Stimulated activated CD4-positive, alpha-beta T cell treated with anti-CD3 and anti-CD28 coated beads, Interleukin-15, amount 100 ng/mL, for 1 hour (primary cell): ENCODE measurements at places on chromosomes 16 and 17.

DNA sequence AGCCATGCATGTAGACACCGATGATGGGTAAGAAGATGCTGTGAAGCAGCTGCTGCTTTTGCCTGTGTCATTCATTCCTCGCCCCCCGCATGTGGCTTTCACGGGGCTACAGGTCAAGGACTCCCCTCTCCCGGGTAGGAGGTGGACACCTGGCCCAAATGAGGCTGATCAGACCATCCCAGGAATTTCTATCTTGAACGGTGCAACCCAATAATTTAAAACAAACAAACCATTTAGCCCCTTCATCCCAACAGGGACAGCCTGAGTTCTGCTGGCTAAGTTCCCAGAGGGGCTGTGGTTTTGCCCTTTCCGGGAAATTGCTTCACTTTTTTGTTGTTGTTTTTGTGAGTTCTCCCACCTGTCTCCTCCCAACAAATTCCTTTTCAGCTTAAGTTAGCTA lies 137.7 kb upstream of the CDH5 start:
- DNase-seq, result no peak

GRCh38 chr17:5413682-5414081 lies 5.8 kb downstream of the NUP88 start:
- no peak for DNase-seq

DNA sequence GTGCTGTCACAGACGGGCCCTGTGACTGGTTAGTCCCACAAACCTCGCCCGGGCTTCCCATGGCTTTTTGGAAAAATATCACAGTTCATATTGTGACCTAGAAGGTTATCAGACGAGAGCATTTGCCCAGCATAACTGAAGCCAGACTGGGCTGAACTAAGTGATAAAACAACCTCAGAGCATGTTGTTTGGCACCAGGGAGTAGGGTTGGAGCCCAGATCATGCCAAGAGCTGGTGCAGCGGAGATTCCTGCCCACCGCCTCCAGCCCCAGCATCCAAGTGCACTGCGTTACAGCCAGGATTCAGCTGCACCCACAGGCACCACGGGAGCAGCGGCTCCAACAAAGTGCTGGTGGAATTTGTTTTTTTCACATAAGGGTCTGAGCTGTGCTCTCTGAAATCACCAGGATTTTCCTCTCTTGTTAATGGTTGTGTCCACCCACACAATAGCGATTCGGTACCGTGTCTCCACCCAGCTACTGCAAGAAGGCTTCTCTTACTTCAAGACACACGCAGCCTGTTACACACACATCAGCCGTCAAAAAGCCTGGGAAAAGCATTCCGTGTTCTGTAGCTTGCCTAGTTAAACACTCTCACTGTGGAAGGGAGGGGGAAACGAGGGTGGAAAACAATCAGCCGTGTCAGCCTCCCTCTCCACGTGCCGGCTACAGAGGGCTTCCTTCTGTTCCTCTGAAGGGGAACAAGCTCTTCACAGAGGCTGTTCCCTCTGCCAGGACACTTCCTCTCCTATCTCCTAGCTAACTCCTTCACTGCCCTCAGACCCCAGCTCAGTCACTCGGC lies 273.8 kb downstream of the C16orf95 start:
- DNase-seq, result no peak

GRCh38 chr16:34054969-34055368 lies 595.6 kb downstream of the TP53TG3F start:
- DNase-seq, result no peak

- no peak for DNase-seq
Measured at GRCh38 chr16:17018585-17018939, 452.2 kb downstream of the XYLT1 start.

DNA sequence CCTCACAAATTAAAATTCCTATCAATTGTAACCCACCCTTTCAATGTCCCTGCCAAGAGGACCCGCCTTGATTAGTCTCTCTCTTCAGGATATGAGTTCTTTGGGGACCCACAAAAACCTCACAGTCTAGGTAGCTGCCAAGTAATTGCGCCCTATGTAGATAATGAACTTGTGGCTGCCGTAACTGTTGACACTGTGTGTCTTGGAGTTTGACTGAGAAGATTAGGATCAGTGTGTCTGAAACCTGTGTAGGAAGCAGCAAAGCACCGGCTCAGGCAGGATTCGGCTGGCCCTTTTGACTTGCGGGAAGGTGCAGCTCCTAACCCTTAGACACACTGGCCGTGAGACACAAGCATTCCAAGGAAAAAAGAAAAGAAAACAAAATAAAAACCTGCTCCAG lies 17.8 kb upstream of the SLC6A4 start:
- DNase-seq, result no peak

DNA sequence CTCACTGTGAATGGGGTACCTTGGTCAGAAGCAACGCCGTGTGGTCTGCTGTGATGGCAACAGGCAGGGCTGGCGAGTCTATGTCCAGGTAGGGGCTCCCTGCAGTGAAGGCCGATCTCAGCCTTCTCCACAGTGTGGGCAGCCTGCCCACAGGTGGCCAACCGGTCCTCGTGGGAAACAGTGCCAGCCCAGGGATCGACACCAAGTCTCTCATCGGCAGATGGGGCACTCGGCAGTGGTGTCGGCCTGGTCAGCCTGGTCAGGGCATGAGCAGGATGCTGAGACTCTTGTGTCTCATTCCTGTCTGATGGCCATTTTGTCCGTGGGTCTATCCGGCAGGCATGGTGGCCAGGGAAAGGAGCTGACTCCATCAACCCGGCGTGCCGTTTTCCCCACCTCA lies 92.2 kb downstream of the TNFRSF13B start:
- no peak for DNase-seq

DNA sequence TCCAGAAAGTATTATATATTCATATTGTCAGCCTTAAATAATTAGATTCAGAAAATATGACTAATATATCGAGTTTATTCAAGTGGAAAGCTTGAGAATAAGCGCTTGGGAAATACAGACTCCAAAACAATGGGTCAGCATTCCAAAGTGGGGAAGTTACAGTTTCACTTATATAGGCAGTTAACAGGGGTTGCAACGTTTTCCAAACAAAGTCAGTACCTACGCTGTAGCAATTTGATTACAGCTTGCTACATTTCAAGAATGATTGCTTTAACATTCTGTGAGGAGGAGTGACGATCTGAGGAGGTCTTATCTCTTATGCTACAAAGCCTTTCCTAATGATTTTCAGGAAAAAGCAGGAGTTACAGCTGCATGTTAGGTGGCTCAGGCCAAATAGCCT lies 34.2 kb upstream of the HS3ST3A1 start:
- no peak for DNase-seq

DNA sequence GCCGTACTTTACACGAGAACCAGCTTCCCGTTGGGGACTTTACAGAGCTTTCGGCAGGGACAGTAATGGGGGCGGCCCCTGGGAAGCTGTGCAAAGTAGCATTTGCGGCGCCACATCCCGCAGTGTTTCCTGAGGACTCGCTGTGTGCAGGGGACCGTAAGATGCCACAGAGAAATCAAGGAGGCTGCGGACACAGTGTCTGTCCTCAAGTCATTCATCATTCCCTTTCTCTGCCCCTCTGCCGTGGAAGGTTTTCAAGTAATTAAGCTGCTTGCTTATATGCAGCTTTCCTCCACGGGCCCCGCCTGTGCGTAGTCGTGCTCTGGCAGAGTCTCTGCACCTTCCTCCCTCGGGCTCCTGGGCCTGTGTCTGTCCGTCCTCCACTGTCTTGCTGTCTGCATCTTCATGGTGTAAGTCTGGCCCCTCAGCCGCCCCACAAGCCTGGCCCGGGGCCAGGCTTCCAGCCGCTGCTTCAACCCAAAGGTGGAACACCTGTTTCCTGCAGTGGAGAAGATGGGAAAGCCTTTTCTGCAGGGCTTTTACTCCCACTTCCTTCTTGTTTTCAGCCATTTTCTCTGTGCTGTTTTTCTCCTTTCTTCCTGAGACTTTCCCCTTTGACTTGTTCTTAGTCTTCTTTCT lies 216.9 kb upstream of the CHMP6 start:
- DNase-seq, result no peak

DNA sequence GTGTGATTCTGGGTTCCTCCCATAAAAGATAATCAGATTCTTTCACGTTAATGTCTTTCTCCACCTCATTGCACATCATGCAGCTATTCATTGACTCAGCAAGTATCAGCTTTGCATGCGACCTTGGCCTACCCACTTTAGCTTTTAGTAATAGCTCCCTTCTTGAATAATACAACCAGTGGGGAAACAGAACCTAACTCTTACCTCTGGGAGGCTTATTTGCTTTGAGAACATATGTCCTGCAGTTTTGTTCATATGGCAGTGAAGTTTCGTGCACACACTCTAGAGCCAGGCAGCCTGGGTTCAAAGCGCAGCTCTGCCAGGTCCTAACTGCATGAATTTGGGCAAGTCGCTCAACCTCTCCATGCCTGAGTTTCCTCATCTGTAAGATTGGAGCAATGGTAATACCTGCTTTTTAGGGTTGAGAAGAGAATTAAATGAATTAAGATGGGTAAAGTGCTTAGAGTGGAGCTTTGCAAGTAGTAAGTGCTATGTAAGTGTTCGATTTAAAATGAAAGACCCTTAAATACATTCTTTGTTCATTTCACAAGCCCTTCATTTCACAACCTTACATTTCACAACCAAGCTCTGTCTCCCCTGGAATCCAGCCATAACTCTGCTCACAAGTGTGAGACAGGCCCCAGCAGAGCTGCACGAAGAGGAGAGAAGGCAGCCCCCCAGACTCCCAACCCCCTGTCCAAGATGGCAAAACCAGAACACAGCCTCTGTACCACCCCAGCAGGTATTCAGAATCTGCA lies 29.3 kb downstream of the MAPT start:
- no peak for DNase-seq

DNA sequence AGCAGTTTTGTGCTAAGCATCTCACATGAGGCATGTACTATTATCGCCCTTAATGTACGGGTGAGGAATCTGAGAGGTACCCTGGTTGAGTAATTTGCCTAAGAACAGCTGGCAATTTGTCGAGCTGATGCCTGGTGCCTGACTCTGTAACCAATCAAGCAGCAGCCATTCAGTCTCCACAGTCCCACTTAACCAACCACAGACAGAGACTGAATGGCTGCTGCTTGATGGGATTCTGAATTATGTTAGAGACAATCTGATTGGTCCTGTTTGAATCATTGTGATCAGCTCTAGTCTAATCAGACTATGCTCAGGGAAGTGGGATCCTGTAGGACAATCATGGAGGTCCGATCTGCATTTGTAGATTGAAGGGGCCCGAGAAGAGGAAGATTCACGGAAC lies 447.0 kb downstream of the SHISA9 start:
- no peak for DNase-seq

DNA sequence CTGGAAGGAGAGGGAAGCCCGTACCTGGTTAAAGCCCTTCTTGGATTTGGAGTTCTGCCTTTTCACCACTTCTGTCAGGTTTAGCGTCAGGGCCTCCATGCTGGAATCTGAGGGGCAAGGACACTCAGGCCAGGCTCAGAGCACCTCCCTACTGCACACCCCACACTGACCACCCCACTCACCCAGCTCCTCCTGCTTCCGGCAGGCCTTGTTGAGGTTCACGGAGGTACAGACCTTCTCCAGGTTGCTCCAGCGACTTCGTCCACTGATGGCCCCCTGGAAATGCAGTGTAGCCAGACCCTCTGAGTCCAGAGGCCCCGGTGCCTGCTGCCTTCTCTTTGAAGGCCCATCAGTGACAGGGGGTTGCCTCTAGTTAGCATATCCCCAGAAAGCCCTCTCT lies 14.1 kb upstream of the PIK3R6 start:
- no peak for DNase-seq

- DNase-seq, result no peak
Measured at GRCh38 chr16:3492356-3492755, 2.9 kb downstream of the C16orf90 start.

DNA sequence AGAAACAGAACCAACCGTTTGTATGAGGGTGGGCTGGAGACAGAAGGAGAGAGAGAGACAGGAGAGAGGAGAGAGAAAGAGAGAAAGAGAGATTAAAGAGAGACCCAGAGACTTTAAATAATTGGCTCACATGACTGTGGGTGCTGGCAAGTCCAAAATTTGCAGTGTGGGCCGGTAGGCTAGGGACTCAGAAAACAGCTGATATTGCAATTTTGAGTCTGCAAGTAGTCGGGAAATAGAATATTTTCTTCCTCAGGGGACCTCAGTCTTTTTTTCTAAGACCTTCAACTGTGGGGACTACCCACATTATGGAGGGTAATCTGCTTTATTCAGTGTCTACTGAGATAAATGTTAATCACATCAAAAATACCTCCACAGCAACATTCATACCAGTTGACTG lies 1439.0 kb downstream of the CDH11 start:
- no peak for DNase-seq

- no peak for DNase-seq
Measured at GRCh38 chr17:50865868-50866260, 290 bp downstream of the TOB1 start.

GRCh38 chr17:80432961-80433550 lies 18.1 kb downstream of the ENDOV start:
- no peak for DNase-seq

DNA sequence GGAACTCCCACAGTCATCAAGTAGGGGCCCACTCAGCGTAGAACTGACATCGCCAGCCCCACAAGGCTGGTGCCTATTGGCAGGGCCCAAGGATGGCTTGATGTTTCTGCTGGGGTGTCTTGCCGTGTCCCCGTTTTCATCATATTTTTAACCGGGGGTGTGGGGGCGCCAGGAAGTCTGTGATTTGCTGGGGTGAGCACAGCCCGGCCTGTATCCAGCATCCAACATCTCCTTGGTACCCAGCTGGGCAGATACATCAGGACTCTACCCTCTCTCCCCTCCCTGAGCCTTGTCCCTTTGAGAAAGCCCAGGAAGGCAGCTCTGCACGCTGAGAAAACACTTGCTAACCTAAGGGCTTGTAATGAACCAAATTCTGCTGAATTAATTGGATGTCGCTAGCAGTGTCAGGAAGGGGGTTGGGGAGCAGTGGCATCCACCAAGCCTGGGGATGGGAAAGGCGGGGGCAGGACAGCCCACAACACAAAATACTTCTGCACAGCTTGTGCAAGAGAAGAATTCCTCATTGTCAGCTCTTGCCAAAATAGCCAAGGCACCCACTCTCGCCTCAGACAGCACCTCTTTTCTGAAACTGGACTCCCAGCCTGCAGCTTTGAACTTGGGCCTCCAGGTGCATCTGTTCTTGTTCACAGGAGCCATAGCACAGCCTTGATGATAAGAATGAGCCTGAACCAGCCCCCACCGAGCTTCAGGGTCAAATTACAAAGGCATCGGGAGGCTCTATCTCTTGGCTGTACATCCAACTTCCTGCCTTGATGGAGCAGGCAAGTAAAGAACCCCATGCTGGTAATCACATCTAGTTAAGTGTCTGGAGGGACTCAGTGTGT lies 63.7 kb upstream of the LYRM9 start:
- no peak for DNase-seq
